ENCODE measurements at places on chromosomes 13 and 19.

GRCh38 chr13:58187881-58188280 lies 556.3 kb downstream of the PCDH17 start:
- no peak for DNase-seq

DNA sequence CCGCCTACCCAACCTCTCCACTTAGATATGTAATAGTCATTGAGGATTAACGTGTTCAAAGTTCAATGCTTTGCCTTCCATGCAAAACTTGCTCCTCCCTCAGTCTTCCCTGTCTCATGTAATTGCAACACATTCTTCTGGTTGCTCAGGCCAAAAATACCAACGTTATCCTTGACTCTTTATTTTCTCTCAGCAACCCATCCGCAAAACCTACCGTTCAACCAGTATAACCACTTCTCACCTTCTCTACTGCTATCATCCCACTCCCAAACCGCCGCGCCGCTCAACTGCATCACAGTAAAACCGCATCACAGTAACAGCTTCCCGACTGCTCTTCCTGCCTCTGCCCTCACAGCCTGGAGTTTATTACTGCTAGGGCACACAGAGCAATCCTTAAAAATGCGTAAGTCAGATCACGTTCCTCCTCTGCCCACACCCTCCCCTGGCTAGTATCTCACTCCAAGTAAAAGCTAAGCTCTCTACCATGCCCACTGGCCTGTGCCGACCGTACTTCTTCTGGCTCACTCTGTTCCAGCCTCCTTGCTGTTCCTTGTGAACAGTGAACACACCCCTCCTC lies 8.2 kb downstream of the MTIF3 start:
- no peak for DNase-seq

DNA sequence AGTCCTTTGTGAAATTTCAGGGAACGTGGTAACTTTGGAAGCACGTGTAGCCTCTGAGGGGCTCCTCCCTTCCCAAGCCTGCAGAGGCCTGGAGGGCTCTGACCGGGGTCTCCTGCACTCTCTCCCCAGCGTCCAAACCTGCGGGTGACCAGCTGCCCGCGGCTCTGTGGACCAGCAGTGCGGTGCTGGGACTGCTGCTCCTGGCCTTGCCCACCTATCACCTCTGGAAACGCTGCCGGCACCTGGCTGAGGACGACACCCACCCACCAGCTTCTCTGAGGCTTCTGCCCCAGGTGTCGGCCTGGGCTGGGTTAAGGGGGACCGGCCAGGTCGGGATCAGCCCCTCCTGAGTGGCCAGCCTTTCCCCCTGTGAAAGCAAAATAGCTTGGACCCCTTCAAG lies 2.7 kb upstream of the TPGS1 start:
- no peak for DNase-seq

- DNase-seq, result no peak
Measured at GRCh38 chr19:3483226-3483628, at the start of gene SMIM44. SMIM44 (minus strand) TSS chr19:3483441; CDS start chr19:3483403, 38 bp downstream.

- DNase-seq, result no peak
Measured at GRCh38 chr19:14577885-14578427, 4.9 kb upstream of the CLEC17A start.

DNA sequence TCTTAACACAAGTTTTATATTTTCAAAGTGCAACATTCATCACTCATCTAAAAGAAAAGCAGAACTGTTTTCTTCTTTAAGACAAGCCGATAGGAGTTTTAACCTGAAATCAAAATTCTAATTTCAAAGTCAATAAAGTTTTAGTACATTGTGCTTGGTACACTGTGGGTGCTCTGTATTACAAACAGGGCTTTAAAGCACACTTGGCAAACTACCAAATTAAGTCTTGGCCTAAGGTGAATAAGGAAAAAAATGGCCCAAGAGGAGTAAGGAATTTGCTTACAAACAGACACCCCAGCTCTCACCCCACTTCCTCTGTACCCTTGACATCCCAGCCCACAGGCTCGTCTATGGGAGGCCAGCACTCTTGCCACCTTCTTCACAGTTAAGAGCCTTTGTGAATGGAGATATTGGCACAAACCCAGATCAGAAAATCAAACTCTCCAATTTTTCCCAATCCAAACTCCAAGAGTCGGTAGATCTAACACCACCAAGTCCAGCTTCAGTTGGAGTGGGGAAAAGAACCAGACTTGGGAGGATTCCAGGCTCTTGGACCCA lies 66.0 kb downstream of the ABCC4 start:
- DNase-seq, result no peak

GRCh38 chr13:99218969-99219368 lies 18.3 kb downstream of the UBAC2 start:
- DNase-seq, result no peak

DNA sequence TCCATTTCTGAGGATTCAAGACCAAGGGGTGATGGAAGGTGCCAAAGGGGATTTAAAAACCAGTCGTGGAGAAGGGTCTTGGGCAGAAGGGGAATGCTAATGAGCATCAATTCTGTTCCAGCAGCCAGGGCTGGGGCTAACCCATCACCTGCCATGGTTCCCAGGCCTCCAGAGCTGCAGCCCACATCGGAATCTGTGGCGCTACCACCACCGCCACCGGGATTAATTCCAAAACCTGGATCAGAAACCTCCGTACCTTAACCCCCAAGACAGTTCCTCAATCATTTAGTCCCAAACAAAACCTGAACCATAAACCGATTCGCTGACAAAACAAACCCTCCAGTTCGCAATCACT lies 583 bp downstream of the ZNF615 start:
- DNase-seq, result no peak

DNA sequence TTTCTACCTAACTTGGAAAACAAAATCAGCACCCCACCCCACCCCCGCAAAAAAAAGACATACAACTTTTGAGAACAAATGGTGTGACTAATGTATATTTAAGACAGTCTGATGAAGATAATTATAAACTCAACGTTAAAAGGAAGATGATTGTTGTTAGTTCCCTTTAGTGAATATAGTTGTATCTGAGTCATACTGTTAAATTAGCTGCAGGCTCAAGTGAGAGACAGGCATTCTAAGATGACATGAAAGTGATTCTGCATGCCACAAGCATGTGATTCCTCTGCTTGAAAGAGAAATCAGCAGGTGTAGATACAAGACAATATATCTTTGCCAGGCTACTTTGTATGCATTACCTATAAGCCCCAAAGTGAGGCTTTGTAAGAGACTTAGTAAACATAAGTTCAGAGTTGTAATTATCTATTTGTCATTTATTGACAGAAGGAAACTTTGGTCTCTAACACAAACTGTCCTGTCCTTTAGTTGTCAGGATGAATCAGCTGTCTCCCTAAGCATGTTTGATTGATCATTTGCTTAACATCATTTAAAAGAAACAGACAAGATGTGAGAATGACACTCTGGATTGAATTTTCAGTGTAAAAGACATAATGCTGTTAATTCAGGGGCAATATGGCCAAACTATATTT lies 319.4 kb upstream of the HTR2A start:
- no peak for DNase-seq

DNA sequence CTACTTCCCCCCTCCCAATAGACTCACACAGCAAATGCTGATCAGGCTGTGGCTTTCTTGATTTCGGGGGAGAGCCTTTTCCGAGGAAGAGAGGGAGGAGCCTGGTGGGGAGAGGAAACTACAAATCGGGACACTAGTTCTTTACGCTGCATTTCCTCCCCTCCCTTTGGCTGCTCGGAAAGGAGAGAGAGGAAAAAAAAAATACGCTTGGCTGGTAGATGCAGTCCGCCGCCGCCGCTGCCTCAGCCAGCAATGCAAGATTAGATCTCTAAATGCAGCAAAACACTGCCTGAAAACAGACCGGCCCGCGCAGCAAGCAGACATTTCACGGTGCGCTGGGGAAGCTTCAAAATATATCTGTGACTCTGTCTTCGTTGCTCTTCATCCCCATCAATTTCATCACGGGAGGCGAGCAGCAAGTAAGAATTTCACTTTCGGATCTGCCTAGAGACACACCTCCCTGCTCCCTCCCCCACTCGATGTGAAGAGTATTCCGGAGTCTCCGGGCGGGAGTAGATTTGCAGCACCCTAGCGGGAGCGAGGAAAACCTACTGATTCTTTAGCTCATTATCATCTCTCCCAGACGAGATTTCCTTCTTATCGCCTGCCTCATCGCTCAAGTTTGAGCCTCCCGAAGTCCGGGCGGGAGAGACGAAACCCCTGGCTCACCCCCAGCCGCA lies at the start of gene PCDH17:
Gene PCDH17, plus strand, starts transcription at position 149 of the 680 bp plus-strand sequence. CDS start 803 bp downstream, outside the sequence.
- no peak for DNase-seq

- DNase-seq, result no peak
Measured at GRCh38 chr19:15393963-15394362, 14.4 kb upstream of the AKAP8 start.

GRCh38 chr13:43558939-43559338 lies 227.8 kb downstream of the ENOX1 start:
- DNase-seq, result no peak

GRCh38 chr19:14449321-14449720 lies 16.2 kb downstream of the PKN1 start:
- DNase-seq, result no peak

- DNase-seq, result no peak
Measured at GRCh38 chr13:88285329-88285728, 614.2 kb downstream of the SLITRK5 start.

GRCh38 chr13:24491845-24492244 lies 20.7 kb downstream of the PARP4 start:
- DNase-seq, result no peak

GRCh38 chr13:108272333-108272732 lies 2.8 kb downstream of the TNFSF13B start:
- DNase-seq, result no peak

- no peak for DNase-seq
Measured at GRCh38 chr19:28609944-28610343, 603.0 kb downstream of the UQCRFS1 start.

DNA sequence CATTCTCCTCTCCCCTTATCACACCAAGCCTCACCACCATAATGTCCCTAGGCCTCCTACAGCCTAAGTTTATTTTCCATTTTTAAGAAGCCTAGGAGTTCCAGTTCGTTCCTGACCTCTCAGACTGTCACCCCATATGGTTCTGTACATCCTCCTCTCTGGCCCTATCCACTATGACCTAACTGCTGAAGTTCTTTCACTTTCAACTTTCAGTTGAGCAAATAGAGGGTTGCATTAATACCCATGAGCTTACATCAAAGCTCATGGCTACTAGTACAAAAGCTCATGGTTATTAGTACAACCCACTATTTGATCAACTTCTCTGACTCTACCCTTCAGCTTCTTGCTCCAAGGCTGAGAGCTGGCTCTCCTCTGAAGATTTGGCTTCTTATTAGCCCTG lies 72.9 kb downstream of the FGF14 start:
- no peak for DNase-seq

- no peak for DNase-seq
Measured at GRCh38 chr19:48804496-48804895, 6.3 kb downstream of the BCAT2 start.

DNA sequence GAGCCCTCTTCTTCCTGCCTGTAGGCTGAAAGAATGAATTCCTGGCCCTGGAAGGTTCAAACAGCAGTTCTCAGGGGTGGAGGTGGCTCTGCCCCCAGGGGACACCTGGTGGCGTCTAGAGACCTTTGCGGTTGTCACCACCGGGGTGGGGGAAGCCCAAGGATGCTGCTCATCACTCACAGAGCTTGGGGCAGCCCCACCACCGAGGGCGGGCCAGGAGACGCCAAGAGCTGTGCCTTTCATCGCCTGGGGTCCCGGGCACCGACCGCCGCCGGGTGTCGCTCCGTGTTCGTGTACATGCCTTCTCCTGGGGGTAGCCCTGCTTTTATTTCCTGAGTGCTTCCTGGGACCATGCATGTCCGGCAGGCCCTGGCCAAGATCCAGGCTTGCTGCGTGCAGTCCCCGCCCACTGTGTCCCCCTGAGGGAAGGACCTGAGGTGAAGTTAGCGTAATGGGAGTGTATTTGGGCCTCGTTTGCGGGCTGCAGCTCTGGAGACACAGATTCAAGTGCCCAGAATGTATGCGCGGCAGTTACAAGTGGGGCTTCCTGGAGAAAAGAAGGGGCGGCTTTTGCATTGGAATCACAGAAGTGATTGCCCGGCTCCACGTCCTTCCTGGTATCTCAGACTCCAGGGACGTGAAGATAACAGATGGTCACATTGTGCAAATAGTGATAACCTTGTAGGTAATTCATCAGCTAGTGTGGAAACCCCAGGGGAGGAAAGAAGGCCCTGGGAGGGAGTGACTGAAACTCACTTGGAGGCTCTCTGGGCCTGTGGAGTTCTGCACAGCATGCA lies 7.8 kb downstream of the DOT1L start:
- no peak for DNase-seq

DNA sequence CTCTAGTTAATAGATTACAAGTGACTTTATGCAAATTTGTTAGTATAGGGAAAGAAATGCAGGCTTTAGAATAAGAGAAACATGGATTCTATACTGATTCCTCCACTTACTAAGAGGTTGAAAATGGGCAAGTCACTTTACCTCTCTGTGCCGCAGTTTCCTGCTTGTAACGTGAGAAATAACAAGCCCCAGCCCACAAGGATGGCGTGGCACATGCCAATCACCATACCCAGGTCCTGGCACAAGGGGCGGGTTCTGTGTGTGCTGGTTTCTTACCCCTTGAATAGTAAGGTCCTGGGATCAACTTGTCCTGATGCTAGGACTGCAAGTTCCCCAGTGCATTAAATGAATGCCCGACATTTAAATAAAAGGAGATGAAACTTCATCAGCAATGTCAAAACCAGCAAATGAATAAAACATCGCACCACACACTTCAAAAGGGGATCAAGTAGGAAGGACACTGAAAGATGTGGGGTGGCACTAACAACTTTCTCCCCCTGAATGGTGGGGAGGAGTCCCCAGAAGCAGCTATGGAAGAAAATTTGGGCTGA lies 7.9 kb upstream of the SIGLEC9 start:
- DNase-seq, result no peak

GRCh38 chr13:66367356-66367755 lies 862.8 kb downstream of the PCDH9 start:
- DNase-seq, result no peak

GRCh38 chr13:55887561-55887960 lies 1253.2 kb upstream of the PRR20A start:
- DNase-seq, result no peak

GRCh38 chr19:57002710-57003109 lies 117.1 kb upstream of the USP29 start:
- no peak for DNase-seq

- no peak for DNase-seq
Measured at GRCh38 chr13:75365724-75366173, 116.2 kb downstream of the TBC1D4 start.

- DNase-seq, result no peak
Measured at GRCh38 chr13:47548294-47548840, 452.7 kb downstream of the SUCLA2 start.

GRCh38 chr13:51867062-51867461 lies 5.3 kb downstream of the CCDC70 start:
- DNase-seq, result no peak

GRCh38 chr19:35313587-35313986 lies 15.4 kb upstream of the CD22 start:
- no peak for DNase-seq

- DNase-seq, result no peak
Measured at GRCh38 chr13:45784755-45785675, 66.5 kb downstream of the SIAH3 start.
